Testis (tissue), 5 donors: ENCODE measurements at places on chromosomes 13 and 19.

DNA sequence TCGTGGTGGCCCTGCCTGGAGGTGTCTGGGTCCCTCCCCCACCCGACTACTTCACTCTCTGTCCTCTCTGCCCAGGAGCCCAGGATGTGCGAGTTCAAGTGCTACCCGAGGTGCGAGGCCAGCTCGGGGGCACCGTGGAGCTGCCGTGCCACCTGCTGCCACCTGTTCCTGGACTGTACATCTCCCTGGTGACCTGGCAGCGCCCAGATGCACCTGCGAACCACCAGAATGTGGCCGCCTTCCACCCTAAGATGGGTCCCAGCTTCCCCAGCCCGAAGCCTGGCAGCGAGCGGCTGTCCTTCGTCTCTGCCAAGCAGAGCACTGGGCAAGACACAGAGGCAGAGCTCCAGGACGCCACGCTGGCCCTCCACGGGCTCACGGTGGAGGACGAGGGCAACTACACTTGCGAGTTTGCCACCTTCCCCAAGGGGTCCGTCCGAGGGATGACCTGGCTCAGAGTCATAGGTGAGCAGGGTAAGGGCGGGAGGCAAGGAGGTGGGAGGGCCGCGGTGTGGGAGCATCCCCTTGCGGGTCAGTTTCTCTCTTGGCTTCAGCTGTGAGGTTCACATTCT, 19.2 kb downstream of the NECTIN2 start:
- DNase-seq, result no peak

GRCh38 chr13:48838193-48838973, 137.3 kb upstream of the FNDC3A start:
- DNase-seq, result no peak

- DNase-seq, result peak; percentile 59
These were observed 50.4 kb downstream of the MYO9B start for GRCh38 chr19:17125728-17126677.

GRCh38 chr19:14142262-14143190, 6.1 kb upstream of the ASF1B start:
- no peak for DNase-seq

DNA sequence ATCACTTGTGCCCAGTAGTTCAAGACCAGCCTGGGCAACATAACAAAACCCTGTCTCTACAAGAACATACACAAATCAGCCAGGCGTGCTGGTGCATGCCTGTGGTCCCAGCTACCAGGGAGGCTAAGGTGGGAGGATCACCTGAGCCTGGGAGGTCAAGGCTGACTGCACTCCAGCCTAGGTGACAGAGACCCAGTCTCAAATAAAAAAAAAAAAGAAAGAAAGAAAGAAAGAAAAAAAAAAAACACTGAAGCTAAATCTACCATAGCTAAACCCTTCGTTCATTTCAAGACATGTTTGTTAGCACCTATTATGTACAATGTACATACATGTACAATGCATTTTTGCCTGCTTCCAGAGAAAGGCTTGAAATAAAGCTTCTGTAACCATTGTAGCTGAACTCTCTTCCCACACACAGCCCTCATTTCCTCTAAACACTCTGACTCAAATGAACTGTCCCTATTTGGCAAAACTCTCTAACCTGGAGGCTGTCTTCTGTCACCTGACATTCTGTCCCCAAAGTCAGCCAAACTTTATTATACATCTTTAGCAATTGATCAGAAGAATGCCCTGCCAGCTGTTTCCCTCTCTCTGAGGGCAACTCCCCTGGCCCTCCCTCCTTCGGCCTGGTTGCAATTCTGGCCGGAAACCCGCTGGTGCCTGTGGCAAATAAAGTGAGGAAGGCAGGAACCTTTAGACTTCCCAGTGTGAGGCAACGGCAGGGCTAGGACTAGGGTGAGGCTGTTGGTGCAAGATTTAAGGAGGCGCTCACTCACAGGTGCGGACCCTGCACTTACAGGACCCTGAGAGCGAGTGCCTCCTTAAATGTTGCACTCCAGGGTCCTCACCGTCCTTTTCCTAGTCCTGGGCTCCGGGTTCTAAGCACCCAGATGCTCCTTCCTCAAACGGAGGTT, 1.8 kb downstream of the ETHE1 start:
- peak; percentile 58 for DNase-seq

DNA sequence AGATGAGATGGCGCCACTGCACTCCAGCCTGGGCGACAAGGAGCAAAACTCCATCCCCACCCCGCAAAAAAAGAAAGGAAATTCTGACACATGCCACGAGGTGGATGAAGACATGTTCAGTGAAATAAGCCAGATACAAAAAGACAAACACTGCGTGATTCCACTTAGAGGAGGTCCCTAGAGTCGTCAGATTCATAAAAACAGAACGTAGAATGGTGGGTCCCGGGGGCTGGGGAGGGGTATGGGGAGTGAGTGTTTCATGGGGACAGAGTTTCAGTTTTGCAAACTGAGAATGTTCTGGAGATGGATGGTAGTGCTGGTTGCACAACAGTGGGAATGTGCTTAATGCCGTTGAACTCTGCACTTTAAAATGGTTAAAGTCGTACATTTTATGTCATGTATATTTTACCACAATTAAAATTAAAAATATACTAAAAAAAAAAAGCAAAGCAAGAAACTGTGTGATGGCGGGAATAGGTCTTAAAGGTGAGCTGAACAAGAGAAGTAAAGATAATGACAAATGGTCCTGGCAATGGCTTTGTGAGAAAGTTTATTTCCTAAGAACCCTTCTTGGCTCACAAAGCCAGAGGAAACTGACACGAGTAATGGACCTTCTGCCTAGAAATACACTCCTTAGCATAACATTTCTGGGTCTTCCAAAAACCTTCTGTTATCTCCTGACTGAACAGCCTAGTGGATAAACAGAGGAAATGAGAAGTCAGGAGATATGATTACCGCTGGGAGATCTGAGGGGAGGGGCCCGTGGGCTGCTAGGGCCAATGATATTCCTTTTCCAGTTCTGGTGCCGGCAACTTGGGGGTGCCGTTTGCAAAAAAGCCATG, 4.2 kb upstream of the SPC24 start:
- no peak for DNase-seq

- DNase-seq, result peak; percentile 94
These were observed 15.4 kb downstream of the FCHO1 start for GRCh38 chr19:17766543-17767131.

DNA sequence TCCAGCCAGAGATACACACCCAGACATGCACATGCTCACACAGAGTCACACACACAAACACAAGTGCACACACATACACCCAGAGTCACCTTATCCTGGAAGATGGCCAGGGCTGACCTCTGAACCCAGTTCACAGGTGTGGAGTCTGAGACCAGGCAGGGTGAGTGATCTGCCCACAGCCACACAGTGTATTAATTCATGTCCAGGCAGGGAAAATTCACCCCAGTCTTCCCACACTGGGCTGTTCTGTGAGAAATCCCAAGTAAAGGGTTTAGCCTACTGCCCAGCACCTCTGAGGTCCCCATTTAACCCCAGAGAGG, 2.0 kb downstream of the POU2F2 start:
- DNase-seq, result no peak

- no peak for DNase-seq
These were observed 9.9 kb downstream of the DNM2 start for GRCh38 chr19:10727685-10728201.

- DNase-seq, result no peak
These were observed 7.0 kb downstream of the CALM3 start for GRCh38 chr19:46608178-46608577.

DNA sequence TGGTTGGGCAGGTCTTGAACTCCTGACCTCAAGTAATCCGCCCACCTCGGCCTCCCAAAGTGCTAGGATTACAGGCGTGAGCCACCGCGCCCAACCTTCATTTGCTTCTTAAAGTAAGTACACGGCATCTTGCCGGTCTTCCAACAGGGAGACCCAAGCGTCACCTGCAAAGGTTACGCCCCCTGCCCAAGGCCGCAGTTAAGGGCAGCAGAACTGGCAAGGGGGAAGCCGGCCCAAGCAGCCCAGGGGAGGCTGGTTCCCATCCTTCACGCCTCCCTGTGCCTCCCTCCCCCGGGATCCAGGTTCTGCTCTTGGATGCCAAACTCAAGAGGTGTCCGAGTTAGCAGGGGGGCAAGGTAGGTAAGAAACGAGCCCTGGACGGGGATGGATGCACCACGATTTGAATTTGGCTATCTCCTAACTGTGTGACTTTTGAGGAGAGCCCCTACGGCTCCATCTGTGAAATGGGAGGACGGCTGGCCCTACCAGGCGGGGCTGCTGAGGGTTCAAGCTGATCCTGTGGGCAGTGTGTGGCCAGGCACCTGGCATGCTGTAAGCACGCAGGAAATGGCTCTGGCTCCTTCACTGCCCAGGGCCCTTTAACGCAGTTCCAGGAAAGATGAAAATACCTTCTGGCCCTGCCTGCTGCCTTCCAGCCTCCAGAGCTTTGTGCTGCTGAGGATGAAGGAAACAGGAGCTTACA, 9.0 kb downstream of the RFX1 start:
- no peak for DNase-seq

DNA sequence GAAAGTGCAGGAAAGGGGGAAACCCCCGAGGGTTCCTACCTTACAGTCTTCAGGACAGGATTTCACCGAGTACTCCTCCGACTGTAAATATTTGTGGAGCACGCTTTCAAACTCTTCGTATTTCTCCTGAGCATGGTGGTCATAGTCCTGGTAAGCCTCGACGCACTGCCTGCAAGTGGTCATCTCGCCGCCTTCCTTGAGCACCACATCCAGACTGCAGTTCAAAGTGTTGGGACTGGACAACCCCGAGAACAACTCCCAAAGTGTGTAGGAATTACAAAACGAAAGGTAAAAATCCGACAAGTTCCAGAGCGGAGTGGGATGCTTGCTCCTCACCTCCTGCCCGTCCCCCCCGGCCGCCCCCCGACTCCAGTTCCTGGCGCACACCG, 349.7 kb downstream of the LIG4 start:
- DNase-seq, result no peak

GRCh38 chr19:40976134-40976533, 14.9 kb upstream of the CYP2B6 start:
- DNase-seq, result no peak

DNA sequence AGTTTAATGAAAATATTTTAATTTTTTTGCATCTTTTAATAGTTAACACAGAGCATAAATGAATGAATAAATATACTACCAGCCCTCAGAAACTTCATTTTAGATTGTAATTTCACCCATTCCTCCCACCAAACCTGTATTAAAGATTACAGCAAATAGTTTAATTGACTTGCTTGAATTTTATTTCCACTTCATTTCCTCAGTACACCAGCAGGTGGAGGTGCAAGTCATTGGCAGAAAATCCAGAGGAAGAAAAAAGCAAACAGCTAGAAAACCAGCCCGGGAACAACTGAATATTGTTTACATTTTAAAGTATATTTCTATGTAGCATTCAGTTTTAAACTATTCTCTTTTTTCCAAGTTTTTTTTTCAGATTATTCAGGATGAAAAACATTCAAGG, 177.8 kb downstream of the OLFM4 start:
- no peak for DNase-seq

- no peak for DNase-seq
These were observed 29.6 kb downstream of the VWA8 start for GRCh38 chr13:41931337-41931736.

DNA sequence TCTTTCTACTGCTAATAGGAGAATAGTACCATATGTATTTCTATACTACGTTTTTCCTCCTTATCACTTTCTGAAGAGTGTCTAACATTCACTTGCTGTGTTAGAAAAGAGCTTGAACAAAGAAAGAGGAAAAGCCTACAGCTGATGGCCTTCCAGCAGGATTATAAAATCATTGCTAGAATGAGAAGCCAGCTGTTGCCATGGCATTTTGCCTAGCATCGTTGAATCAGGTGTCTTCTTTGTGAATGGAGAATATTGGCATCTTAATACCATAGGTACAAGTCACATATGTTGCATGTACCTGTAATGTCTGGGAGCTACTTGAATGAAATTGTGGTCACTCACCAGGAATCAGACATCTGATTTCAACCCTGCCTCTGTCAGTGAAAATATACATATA, 1174.9 kb downstream of the PCDH17 start:
- DNase-seq, result no peak

DNA sequence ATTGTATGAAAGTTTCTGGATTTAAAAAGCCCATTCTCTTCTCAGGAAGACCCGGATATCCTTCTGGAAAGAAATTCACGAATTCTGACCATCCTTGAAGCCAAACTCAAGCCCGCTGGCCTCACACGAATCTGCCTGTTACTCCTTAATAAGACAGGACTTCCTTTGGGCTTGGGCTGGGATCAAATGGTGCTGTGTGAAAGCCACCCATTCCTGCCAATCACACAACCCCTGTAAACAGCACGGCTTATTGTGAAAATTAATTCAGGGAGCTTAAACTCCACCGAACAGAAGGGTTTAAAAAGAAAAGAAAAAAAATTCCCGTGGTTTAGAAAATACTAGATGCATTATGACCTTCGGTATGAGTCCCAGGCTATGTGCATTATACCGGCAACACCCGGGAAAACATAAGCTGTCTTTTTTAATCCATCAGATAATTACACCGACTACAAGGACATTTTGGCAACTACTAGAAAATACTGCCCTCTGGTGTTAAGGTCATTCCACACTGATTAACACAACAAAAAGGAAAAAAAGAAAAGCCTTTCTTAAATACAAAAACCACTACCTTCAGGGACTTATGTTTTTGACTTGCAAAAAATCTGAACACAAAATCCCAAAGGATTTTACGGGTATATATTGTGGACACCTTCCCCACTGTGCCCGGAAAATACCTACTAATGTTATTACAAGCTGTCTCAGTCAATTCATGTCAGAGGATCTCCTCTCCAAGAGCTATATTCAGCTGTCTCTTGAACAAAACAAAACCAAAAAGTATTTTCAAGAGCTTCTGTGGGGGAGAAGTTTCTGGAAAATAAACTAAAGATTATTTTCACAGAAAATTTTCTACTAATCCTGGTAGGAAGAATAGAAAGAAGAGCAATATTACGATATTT, 76.0 kb upstream of the LSM14A start:
- no peak for DNase-seq

DNA sequence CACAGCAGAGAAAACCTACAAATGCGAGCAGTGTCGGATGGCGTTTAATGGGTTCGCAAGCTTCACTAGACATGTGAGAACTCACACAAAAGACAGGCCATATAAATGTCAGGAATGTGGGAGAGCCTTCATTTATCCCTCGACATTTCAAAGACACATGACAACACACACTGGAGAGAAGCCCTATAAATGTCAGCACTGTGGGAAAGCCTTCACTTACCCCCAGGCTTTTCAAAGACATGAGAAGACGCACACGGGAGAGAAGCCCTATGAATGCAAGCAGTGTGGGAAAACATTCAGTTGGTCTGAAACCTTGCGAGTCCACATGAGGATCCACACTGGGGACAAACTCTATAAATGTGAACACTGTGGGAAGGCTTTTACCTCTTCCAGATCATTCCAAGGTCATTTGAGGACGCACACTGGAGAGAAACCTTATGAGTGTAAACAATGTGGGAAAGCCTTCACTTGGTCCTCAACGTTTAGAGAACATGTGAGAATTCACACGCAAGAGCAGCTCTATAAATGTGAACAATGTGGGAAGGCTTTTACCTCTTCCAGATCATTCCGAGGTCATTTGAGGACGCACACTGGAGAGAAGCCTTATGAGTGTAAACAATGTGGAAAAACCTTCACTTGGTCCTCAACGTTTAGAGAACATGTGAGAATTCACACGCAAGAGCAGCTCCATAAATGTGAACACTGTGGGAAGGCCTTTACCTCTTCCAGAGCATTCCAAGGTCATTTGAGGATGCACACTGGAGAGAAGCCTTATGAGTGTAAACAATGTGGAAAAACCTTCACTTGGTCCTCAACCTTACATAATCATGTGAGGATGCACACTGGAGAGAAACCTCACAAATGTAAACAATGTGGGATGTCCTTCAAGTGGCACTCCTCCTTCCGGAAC, 16.8 kb downstream of the ZNF57 start:
- DNase-seq, result no peak

- DNase-seq, result no peak
These were observed 23.4 kb downstream of the SIPA1L3 start for GRCh38 chr19:37930416-37930815.

- no peak for DNase-seq
These were observed 308.5 kb upstream of the TMTC4 start for GRCh38 chr13:100983111-100983510.
